Activated naive CD4-positive, alpha-beta T cell treated with anti-CD3 and anti-CD28 coated beads, Interleukin-2, amount 50 U/mL, for 72 hours (primary cell): ENCODE measurements at places on chromosomes 2 and 18. TPM values are rescaled to one million over a fixed set of nuclear protein-coding genes. Genes with fewer than 3 reads are reported as not detected.

The SNTG2 gene
- total RNA-seq, result 2.6 TPM

The FAM237A gene
- not detected for total RNA-seq

The ABCG5 gene
- total RNA-seq, result not detected

DNA sequence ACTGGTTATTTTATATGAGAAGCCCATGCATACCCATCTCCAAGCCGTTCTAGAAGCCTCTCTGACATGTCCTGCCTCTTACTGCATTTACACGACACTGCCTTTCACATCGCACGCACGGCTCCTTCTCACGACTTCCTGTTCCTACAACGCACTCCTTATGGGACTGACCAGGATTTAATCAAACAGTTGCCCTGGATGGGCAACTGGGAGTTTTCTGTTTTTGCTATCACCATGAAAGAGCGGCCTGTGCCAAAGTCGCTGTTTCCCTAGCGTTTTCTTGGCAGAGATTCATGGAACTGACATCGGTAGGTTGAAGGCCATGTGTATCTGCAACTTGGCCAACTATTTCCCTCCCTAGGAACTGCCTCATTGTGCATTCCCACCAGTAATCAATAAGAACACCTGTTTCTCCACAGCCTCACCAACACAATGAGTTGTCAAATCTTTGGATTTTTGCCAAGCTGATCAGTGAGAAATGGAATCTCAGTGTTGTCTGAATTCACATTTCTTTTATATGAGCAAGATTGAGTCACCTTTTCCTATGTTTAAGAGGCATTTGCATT is 97.2 kb upstream of the OTOS start:
- no peak for DNase-seq

- no peak for DNase-seq
Measured at GRCh38 chr2:66462501-66462825, 27.5 kb downstream of the MEIS1 start.

GRCh38 chr18:35592298-35592697 is 10.8 kb downstream of the GALNT1 start:
- DNase-seq, result no peak

The FSIP2 gene
- 0.09 TPM for total RNA-seq

DNA sequence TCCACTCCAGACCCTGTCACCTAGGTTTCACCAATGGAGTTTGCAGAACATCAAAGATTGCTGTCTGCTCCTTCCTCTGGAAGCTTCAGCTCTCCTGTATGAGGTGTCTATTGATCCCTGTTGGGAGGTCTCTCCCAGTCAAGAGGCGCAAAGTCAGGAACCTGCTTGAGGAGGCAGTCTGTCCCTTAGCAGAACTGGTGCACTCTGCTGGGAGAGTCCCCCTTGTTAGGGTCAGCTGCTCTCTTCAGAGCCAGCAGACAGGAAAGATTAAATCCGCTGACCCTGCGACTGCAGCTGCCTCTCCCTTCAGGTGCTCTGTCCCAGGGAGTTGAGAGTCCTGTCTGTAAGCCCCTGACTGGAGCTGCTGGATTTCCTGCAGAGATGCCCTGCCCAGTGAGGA is 195.7 kb downstream of the PPP1R1C start:
- DNase-seq, result no peak

The ERMN gene
- 2.7 TPM for total RNA-seq

- DNase-seq, result no peak
Measured at GRCh38 chr2:42446503-42447271, 47.1 kb downstream of the KCNG3 start.

DNA sequence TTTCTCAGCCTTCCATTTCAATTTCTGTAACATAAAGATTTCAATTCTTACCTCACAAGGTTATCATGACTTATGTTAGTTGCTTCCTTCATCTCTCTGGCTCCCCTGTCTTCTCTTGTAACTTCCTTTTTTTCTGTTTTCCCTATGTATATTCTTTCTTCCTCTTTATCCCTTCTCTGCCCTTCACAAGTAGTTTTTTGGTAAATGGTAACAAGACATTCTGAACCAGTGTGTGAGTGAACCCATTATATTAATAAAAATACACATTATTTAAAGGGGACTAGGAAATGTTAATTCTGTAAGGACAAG is 8.4 kb downstream of the ACSL3 start:
- DNase-seq, result no peak

- DNase-seq, result no peak
Measured at GRCh38 chr2:46570396-46570795, 91.0 kb downstream of the TMEM247 start.

DNA sequence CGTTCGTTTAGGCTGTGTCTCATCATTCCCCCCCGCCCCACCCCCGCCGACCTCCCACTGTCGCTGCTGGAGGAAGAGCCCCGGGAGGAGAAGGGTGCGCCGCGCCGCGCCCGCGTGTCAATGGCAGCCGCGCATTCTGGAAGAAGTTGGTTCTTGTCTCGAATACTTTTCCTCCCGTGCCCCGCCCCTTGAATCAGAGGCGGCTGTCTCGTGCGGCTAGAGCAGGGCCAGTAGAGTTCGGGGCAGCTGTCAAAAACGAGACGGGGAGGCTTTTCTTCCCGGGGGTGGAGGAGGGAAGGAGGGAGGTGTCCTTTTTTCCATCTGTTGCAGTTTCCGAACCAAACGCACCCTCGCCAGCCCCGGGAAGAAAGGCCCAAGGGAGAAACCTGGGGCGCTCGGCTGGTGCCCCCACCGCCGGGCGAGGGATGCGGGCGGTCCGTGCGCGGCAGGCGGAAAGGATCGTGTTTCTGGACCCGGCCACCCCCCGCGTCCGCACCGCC is 410 bp upstream of the TGIF1 start:
- peak; percentile 73 for DNase-seq

DNA sequence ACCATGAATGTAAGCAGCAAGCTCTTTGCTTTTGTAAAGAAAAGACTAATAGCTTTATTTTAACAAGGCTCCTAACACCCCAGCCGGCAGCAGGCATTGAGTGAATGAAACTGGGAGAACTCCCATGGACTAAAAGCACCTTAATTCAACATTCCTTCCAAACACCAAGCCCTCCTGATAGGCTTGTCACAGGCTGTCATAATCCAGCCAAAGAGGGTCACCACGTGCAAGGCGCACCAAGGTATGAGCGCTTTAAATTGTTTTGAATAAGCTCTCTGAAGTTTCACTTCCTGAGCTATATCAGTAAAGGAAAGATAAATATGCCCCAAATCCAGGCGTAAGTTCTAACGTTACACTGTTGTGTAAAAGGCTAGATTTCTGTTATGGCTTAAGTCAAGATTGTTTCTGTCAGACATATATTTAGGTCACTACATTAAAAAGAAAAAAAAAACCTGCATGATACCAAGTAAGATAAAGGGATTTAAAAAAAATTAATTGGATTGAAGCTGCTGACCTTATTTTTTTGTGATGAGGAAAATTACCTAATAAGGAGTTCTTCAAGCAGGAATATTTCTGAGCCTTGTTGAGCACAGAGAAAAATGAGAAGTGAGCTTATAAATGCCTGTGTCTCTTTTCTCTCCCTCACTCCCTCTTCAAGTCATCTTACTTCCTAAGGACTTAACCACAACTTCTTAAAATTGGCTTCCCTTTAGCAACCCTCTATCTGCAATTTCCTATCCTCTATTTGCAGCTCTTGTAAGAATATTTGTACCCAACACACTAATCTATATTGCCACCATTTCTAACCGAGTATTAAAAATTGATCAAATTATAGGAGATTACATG is 136.1 kb upstream of the NRP2 start:
- no peak for DNase-seq

DNA sequence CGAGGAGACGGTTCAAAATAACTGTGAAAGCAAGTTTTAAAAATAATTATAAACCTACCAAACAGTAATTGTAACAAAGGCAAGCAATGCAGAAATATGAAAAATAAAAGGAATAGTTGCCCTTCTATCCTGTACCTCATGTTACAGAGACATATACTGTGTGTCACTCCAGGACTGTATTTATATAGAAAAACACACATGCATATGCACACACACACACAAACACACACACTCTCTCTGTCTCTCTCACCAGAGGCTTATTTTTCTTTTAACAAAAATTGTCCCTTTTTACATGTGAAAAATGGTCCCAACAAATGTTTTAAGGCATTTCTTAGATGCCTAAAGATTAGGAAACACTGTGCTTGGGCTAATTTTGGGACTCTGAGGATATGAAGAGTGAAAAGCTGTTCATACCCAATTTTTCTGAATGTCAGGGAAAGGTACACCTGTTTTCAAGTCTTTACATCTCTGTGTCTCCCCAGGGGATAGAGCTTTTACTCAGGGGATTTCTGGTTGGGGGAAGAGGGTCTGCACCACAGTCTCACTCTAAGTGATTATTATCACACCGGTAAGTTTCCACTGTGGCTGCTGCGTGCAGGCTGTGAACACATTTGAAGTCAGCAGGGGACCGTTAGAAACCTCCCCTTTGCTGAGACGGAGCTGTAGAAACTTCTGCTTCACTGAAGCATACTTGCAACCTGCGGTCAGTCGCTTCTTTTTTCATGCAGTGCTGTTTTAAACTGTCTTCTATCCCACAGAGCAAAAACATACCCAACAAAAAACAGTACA is 51.4 kb upstream of the SPAG16 start:
- no peak for DNase-seq

The ACADL gene
- total RNA-seq, result not detected

The MATN3 gene
- total RNA-seq, result not detected

GRCh38 chr18:9065864-9066263 is 36.6 kb upstream of the NDUFV2 start:
- DNase-seq, result no peak

The IL1F10 gene
- not detected for total RNA-seq

The IL37 gene
- total RNA-seq, result 0.32 TPM

The ANKRD30BL gene
- not detected for total RNA-seq

DNA sequence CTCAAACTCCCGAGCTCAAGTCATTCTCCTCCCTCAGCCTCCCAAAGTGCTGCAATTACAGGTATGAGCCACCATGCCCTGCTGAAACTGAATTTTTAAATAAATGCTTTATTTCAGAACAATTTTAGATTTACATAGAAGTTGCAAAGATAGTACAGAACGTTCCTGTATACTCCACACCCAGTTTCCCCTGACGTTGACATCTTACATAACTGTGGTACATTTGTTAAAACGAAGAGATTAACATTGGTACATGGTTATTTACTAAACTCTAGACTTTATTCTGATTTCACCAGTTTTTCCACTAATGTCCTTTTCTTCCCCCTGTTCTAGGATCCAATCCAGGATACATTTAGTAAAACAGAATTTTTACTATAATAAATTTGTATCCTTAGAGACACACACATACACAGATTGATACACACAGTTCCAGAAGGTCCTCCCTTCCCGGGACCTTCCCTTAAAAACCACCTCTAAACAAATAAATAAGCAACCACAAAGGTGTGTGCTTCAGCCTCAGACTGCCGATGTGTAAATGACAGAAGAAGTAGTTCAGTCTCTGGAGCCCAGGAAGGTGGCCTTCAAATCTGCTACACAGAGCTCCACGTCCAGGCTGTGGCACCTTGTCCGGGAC is 6.9 kb downstream of the NEU2 start:
- no peak for DNase-seq

DNA sequence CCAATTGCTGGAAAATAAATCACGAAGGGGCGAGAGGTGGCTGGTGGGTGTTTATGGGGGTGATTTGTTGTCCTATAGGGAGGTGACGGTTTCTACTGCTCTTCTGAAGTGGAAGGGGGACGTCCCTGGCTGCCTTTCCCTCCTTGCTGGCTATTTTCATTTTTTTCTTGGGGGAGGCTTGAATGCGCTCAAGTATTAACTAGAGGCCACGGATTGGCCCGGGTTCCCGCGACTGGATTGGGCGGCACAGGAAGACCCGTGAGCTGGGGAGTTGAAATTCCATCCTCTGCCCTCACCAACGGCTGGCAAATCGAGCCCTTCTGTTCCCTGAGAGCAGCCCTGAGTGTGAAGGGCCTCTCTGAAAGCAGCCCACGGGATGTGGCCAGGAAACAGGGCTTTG is 176.5 kb upstream of the SPRED2 start:
- no peak for DNase-seq

The DYNAP gene
- total RNA-seq, result not detected

The TUBA4B gene
- total RNA-seq, result not detected

DNA sequence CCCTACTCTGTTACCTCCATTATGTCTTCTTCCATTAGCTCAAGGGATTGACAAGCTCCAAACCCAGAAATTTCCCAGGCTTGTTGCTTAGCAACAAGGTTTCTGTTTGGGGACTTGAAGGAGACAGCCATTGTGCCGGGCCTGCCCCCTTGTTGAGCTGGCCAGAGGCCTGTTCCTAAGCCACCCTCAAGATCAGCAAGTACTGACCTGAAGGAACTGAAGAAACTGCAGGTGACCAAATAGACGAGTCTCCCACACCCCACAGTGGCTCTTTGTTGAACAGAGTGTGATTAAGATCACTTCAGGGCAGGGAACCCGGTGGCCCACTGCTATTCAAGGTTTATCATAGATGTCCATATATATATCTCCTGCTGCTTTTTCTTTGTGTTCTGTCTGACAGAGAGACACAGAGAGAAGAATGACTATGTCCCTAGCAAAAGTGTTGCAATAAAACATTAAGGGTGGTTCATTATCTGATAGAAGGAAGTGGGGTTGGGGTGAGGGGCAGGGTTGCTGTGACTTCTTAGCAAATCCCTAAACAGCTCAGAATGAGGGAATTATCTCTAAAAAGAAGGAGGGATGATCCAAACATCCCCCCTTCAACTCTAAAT is 69.2 kb downstream of the RNF144A start:
- DNase-seq, result no peak
